Cardiac atrium fibroblast (primary cell): ENCODE measurements at places on chromosomes 7 and 10. TPM values are rescaled to one million over a fixed set of nuclear protein-coding genes. Genes with fewer than 3 reads are reported as not detected.

CPED1 gene
- 10.5 and 11.4 TPM in 2 replicates for total RNA-seq

OR9A2 gene
- not detected in 2 replicates for total RNA-seq

PPP1R9A gene
- total RNA-seq: 0.16 TPM in 1 of 2 replicates, not detected in the other

CHRM2 gene
- not detected in 2 replicates for total RNA-seq

BHLHA15 gene
- 1.8 TPM in 1 of 2 replicates, not detected in the other for total RNA-seq

LRGUK gene
- total RNA-seq: not detected in 2 replicates

UBTD1 gene
- total RNA-seq: 36.5 and 38.1 TPM in 2 replicates

PSD gene
- 0.72 and 1.1 TPM in 2 replicates for total RNA-seq

ATRNL1 gene
- under 0.01 and 0.16 TPM in 2 replicates for total RNA-seq

LZTS2 gene
- 70.3 and 89.7 TPM in 2 replicates for total RNA-seq
